EL (cell line): ENCODE measurements at places on chromosomes 6 and 20.

GRCh38 chr20:50067461-50067860 is 45.5 kb downstream of the UBE2V1 start:
- no peak for DNase-seq

DNA sequence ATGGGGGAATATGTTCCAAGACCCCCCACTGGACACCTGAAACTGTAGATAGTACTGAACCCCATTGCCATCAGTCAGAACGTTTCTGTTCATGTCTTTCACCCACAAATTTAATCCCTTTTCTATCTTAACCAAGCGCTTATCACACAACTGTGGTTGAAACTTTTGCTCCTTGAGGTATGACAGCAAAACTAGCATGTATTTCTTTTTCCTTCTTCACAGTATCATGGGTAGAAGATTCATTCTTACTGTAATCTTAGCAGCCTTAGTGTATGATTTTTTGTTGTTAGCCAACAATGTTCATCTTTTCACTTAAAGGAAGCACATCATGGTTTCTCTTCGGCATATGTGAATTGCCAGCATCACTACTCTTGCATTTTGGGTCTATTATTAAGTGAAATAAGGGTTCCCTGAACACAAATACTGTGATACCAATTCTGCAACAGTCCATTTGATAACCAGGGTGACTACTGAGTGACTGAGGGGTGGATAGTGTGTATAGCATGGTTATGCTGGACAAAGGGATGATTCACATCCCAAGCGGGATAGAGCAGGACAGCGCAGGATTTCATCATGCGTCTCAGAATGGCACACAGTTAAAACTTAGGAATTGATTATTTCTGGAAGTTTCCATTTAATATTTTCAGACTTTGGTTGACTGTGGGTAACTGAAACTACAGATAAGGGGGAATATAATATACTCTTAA is 41.8 kb downstream of the KCNS1 start:
- DNase-seq: peak; percentile 73

- DNase-seq: peak; percentile 58
Observed at GRCh38 chr20:4956200-4956810, 45.0 kb downstream of the SLC23A2 start.

DNA sequence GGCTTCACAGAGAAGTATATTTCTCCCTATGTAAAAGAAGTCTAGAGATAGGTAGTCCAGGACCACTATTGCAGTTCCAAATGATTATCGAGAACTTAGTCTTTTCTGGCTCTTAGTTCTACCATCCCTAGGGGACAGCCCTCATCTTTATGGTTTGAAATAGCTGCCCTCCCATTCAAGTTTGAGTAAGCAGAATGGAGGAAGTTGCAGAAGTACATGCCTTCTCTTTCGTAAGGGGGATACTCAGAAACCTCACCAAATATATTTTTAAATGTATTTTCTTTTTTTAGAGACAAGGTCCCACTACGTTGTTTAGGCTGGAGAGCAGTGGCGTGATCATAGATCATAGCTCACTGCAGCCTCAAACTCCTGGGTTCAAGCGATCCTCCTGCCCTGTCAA is 236.8 kb upstream of the RREB1 start:
- no peak for DNase-seq

DNA sequence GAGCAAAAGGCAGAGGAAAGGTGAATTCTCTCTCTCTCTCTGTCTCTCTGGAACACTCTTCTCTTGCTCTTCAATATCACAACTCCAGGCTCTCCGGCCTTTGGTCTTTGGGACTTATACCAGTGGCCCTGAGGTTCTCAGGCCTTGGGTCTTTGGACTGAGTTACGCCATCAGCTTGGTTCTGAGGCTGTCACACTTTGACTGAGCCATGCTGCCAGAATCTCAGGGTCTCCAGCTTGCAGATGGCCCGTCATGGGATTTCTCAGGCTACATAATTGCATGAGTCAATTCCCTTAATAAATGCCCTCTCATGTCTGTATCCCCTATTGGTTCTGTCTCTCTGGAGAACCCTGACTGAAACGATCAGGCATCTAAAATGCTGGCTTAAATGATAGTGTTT is 12.9 kb downstream of the BTN2A1 start:
- no peak for DNase-seq

- no peak for DNase-seq
Observed at GRCh38 chr6:54481091-54481490, 172.8 kb downstream of the TINAG start.

- no peak for DNase-seq
Observed at GRCh38 chr6:1463275-1463674, 73.9 kb downstream of the FOXF2 start.

GRCh38 chr20:20251317-20251716 is 116.6 kb upstream of the INSM1 start:
- no peak for DNase-seq

- no peak for DNase-seq
Observed at GRCh38 chr6:105819745-105820144, 266.4 kb upstream of the PRDM1 start.

DNA sequence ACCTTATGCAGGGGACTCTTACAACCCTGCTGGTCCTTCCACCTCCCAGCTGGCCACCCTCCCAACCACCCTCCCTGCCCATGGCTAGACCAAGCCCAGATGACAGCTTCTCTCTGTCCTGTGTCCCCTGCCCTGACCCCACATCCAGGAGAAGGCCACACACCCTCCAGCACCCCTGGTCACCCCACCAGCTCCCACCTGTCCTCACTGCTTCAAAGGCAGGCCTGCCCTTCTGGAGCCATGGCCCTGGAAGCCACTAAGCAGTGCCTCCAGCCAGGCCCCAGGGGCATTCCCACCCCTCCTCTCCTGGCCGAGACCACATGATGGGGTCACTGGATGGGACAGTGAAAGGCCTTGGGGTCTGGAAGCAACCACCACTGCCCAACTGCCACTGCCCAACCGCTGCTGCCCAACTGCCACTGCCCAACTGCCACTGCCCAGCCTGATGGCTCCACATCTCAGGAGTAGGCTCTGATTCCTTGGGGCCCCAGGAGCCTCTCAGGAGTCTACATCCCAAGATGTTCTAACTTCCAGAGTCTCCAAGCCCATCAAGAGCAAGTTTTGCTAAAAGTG is 30.5 kb downstream of the UBD start:
- no peak for DNase-seq

DNA sequence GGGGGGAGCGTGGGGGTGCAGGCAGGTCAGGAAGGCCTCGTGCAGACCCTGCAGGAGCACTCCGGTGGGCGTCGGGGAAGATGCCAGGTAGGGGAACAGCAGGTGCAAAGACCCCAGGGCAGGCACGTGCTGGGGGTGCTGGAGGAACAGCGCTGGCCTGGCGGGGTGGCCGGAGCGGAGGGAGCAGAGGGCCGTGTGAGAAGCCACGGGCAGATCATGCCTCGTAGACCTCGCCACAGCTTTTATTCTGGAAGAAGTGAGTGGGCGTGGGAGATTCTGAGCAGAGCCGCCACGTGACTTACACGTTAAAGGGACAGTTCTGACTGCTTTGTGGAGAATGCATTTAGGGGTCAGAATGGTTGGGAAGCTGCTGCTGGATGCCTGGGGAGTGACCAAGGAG is 9.3 kb downstream of the NTSR1 start:
- no peak for DNase-seq

- no peak for DNase-seq
Observed at GRCh38 chr6:147058786-147059385, 145.3 kb upstream of the STXBP5 start.

DNA sequence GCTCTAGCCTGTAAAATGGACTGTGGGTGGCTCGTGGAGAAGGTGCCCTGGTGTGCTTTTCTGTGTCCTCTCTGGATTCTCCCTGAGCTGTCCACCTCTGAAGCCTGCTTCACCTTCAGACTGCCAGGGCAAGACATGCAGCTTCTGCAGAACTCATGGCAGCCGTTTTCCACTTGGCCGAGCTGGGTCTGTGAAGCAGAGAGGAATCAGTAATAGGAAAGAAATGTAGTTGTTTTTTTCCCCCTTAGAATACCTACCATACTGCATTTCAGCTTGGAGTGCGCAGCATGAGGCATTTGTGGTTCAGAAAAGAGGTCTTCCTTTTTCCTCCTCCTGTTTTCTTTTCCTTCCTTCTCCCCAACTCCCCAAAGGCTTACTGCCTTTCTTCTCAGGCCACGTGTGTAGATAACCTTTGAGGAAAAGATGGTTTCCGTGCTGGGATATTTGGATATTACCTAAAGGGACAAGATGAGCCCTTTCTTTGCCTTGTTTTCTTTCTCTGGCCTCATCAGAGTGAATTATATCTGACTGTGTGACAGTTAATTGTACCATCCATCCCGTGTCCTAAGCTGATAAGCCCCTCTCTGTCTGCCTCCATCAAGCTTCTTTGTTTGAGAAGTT is 39.4 kb downstream of the RREB1 start:
- no peak for DNase-seq

GRCh38 chr6:63509652-63510352 is 62.5 kb upstream of the LOC128125822 start:
- DNase-seq: no peak

DNA sequence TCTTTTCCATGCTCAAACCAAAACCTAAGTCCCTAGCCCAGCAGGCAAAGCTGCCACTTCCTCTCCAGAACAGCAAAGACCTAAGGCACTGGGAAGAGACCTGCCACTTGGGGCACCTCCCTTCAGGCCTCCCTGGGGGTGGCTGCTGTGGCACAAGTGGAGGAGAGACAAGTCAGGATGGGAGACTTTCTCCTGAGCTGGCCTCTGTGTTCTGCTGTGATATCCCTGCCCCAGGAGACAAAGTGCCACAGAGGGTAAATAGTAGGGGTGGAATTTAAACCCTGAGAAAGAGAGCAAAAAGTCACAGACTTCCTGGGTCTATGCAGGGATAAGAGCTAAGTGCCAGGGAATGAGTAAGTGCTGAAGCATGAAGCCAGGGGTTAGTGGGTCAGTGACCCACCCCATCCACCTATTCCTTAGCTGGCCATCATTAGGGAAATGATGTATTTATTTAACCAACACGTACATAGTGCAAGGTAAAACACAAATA is 84.2 kb downstream of the MRPL14 start:
- DNase-seq: peak; percentile 78

- no peak for DNase-seq
Observed at GRCh38 chr6:138682704-138683527, 90.7 kb upstream of the CCDC28A start.

DNA sequence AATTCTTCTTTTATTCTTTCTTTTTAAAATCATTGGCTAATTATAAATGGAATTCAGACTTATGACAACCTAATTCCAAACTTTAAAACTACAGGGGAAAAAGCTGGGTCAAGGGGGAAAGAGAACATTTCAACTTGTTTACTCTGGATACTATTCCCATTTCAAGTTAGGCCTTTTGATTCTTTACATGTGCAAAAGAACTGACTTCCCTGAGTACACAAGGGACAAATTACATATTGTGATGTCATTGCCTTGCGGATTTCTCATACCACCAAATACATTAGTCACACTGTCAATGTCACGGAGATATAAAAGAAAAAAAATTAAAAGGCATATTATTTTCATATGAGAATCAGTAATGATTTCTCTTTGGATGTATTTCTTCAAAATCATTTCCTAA is 96.5 kb upstream of the TBX18 start:
- no peak for DNase-seq

DNA sequence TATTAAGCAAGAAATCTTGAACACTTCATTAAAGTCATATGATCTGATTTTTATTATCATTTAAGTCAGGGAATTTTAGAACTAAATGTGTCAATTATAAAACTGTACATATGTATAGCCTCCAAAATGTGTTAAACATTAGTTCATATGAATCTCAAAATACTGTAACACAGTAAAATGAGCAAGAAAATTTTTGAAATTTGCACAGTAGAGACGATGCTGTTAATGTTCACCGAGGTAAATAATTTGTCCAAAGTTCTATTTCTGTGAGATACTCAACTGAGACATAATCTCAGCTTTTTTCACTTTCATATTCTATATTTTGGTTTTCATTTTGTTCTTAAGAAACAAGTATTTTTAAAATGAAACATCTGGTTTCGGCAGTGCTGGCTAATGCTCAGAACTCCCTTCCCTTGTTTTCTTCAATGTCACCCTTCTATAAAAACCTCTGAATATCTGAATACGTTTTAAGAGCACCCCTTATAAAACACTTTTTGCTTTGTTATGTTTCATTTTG is 353.1 kb downstream of the LAMA2 start:
- DNase-seq: no peak

DNA sequence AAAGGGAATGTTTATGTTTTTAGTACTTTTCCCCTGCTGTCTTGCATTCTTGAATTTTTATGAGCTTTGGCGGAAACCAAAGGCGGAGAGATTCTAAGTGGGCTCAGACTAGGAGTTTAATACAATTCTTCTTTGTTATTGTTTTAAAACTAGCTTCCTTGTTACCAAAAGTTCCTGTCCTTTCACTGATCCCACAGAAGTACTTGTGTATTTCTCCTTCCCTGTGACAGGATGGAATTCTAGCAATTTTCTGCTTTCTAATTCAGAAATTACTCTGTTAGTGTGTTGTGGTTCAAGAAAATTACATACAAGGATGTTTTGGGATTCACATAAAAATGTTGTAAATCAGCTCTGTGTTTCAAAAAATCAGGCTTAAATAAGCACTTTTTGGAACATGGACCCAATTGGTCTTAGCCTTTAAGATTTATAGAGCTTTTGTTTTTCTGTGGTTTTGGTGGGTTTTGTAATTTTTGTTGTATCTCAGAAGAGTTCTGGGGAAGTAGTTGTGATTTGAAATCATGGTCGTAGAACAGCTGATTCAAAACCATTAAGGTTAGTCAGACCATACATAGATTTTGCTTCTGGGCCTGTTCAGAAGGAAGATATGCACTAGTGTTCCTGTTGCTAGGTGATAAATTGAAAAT is 17.6 kb upstream of the CTAGE9 start:
- DNase-seq: no peak

DNA sequence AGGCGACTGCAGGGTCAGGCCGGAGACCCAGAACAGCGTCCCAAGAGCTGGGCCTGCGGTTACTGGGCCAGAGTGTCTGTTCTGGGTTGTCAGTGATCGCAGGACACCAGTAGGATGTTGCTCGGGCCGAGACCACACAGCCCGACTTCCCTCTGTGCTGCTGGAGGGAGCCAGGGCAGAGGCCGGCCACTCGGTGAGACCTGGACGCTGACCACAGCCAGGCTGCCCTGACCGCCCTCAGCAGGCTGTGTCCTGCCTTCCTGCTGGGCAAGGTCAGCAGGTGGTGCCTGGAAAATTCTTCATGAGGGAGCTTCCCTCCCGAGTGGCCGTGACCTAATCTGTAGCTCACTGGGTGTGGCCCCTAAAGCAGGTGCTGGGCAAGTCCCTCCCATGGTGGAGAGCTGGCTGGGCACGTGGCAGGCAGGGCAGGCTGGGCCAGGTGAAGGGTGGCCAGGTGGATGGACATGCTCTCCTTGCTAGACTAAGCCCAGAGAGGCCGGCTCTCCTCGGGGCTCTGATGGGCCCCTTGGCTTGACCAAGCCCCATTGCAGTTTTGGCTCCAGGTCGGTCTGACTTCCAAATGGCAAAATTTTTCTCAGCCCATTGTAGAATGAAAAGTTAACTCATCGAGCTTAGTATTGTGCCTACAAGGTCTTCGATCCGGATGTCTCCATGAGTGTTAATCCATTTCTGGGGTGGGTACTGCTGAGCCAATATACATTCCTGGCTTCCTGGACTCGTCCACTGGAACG is 1.9 kb downstream of the SLCO4A1 start:
- DNase-seq: no peak
